Panc1 (cell line): ENCODE measurements at places on chromosomes 6 and 20. TPM values are rescaled to one million over a fixed set of nuclear protein-coding genes. Genes with fewer than 3 reads are reported as not detected.
A peak's percentile ranks its signal among the peaks of the same experiment; 100 is the strongest.

DNA sequence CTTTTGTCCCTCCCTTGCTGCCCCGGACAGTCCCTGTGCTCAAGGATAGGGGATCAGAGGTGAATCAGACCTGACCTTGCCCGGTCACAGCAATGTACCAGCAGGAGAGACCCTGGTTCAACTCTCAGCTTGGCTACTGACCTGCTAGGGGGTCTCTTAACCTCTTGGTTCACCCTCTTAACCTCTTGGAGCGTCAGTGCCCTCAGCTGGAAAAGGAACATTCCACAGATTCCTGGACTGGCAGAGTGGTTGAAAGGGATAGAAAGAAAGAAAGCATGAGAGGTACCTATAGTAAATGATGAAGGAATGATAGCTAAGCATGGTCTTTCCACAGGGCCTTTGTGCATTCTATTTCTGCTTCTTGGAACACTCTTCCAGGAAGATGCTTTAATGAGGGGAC is 25.2 kb downstream of the SNAI1 start:
- no peak overlapping the region for H3K4me3 ChIP-seq
- H3K27me3 ChIP-seq = no peaks in the 10 kb centered on the region
- DNase-seq = no peak
- H3K27ac ChIP-seq = no peak overlapping the region
- H3K36me3 ChIP-seq = no peaks in the 10 kb centered on the region

The RPS6KA2 gene
- 4.1 TPM for total RNA-seq

DNA sequence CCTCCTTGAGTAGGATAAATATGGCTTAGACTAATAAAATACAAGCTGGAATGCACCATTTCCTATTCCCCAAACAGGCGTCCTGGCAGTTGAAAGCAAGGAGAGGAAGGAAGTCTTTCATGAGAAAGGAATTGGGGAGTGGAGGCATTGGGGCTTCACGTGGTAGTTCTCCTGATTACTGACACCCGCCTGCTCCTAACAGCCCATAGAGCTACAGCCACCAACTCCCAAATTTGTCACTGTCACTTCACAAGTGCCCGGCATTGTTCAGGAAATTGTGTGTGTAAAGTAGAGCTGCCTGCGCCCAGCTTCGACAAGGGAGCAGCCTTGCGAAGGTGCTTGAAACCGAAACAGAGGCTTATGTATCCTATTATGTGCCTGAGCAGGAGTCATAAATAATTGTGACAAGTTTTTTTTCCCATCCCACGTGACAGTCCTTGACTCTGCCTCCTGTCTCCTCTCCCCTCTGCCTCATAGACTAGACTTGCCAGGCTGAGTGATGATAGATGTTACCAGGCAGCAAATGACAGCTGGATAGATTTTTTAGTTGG is 301.7 kb upstream of the ZFP64 start:
- no peaks in the 10 kb centered on the region for H3K27me3 ChIP-seq
- DNase-seq = no peak
- H3K27ac ChIP-seq = no peak overlapping the region
- H3K36me3 ChIP-seq = no peaks in the 10 kb centered on the region
- no peak overlapping the region for H3K4me3 ChIP-seq

GRCh38 chr20:5751856-5752255 is 1.7 kb downstream of the SHLD1 start:
- H3K4me1 ChIP-seq = no peaks in the 10 kb centered on the region
- no peak overlapping the region for H3K27ac ChIP-seq
- no peak overlapping the region for H3K4me3 ChIP-seq
- no peaks in the 10 kb centered on the region for H3K36me3 ChIP-seq
- H3K27me3 ChIP-seq = no peaks in the 10 kb centered on the region

The DUSP15 gene
- 23.6 TPM for total RNA-seq

The REM1 gene
- not detected for total RNA-seq

The TREML1 gene
- total RNA-seq = not detected

The CST3 gene
- 158 TPM for total RNA-seq

The C20orf202 gene
- not detected for total RNA-seq

- no peaks in the 10 kb centered on the region for H3K27me3 ChIP-seq
- no peaks in the 10 kb centered on the region for H3K4me1 ChIP-seq
- DNase-seq = no peak
- no peak overlapping the region for H3K4me3 ChIP-seq
- no peaks in the 10 kb centered on the region for H3K36me3 ChIP-seq
Measured at GRCh38 chr6:37309692-37310091, 44.1 kb upstream of the RNF8 start.

The NCOA7 gene
- 37.3 TPM for total RNA-seq

DNA sequence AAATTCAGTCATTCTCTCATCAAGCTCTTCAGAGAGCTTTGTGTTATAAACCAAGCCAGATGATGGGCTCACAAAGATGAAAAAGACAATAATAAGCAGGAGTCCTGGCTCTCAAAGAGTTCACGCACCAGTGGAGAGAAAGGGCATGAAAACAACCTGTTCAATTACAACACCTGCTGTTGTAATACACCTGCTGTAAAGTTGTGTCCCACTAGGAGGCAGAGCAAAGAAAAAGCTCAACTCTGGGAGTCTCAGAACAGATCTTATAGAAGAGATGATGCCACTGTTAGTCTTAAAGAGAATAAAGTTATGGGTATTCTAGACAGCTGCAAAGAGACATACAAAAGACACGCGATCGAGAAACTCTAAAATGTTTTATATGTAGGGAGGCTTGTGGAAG is 100.6 kb downstream of the DCDC2 start:
- H3K27ac ChIP-seq = no peak overlapping the region
- no peaks in the 10 kb centered on the region for H3K4me1 ChIP-seq
- no peaks in the 10 kb centered on the region for H3K36me3 ChIP-seq
- peaks cover 4% of the 10 kb centered on the region; the same call in 1 of the 2 replicates for H3K27me3 ChIP-seq

- DNase-seq = no peak
- H3K4me1 ChIP-seq = peaks cover 15% of the 10 kb centered on the region
- no peak overlapping the region for H3K27ac ChIP-seq
Measured at GRCh38 chr20:54172532-54172855, 1.3 kb downstream of the CYP24A1 start.

The WFDC13 gene
- total RNA-seq = not detected

DNA sequence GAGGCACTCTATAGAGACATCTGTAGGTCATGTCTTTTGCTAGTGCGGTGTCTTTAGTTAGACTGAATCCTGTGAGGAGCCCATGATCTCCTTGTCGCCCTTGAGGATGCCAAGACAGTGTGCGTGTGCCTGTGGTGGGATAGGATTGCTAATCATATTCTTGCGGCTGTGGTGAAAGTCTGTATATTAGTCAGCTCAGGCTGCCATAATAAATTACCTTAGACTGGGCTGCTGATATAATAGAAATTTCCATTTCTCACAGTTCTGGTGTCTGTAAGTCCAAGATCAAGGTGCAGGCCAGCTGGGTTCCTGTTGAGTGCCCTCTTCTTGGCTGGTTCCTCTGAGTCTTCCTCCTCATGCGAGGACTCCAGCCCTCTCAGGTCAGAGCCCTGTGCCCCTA is 141.2 kb downstream of the JARID2 start:
- H3K4me3 ChIP-seq = no peak overlapping the region
- no peak overlapping the region for H3K27ac ChIP-seq
- no peak for DNase-seq
- no peaks in the 10 kb centered on the region for H3K4me1 ChIP-seq
- no peaks in the 10 kb centered on the region for H3K36me3 ChIP-seq

The NRSN1 gene
- total RNA-seq = not detected

The RARS2 gene
- total RNA-seq = 38.3 TPM

GRCh38 chr6:39294133-39294532 is 20.1 kb downstream of the KCNK17 start:
- no peak for DNase-seq
- no peak overlapping the region for H3K4me3 ChIP-seq
- H3K27ac ChIP-seq = no peak overlapping the region
- no peaks in the 10 kb centered on the region for H3K36me3 ChIP-seq
- no peaks in the 10 kb centered on the region; the same call in 1 of the 2 replicates for H3K27me3 ChIP-seq
- no peaks in the 10 kb centered on the region for H3K4me1 ChIP-seq

The TSPYL1 gene
- 103 TPM for total RNA-seq

DNA sequence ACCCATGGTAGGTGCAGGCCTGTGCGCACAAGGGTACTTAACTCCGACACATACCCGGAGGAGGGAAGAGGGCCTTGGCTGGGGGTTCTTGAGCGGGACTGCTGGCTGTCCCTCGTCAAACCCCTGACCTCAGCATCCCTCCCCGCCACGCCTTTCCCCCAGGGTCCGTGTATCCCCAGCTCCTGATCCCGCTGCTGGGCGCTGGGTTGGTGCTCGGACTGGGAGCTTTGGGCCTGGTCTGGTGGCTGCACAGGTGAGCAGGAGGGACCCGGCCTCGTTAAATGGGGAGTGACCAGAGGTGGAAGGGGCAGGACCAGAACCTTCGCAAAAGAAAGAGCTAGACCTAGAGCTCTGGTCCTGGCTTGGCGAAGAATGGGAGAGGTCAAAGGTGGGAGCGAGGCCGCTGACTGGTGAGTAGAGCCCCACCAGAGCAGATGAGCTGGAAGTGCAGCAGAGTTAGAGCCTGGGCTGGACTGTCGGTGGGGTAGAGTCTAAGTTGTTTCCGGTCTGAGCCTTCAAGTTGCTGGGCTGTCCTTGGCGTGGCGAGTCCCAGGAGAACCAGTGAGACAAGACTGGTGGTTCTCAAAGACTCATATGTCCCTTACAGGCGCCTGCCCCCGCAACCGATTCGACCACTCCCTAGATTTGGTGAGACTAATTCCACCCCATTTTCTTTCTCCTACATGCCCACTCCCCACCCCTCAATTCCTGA is 963 bp downstream of the MPIG6B start:
- H3K4me3 ChIP-seq = no peak overlapping the region
- DNase-seq = no peak
- H3K27me3 ChIP-seq = no peaks in the 10 kb centered on the region

The FAM162B gene
- total RNA-seq = not detected

The PROCR gene
- total RNA-seq = 38.0 TPM

DNA sequence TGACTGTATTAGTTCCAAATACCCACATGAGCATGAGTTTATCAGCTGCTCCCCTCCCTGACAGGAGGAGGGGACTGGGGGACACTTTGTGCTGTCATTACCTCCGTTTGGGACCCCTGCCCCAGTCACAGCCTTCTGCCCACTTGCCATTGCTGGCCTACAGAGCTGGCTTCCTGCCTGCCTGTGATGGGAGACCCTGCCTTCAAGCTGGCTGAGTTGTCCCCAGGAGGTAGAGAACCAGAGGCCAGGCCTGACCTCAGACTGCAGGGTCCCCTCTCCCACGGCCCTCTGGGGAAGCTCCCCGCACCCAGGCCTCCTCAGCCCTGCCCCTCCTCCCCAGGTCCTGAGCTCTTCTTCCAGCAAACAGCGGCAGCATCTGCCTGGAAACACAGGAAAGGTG is 105.5 kb downstream of the JPH2 start:
- H3K36me3 ChIP-seq = no peaks in the 10 kb centered on the region
- no peak overlapping the region for H3K4me3 ChIP-seq
- no peak overlapping the region for H3K27ac ChIP-seq
- no peaks in the 10 kb centered on the region for H3K27me3 ChIP-seq
- no peak for DNase-seq

- H3K27me3 ChIP-seq = no peaks in the 10 kb centered on the region
- H3K36me3 ChIP-seq = no peaks in the 10 kb centered on the region
- peaks cover 2% of the 10 kb centered on the region; the same call in 1 of the 2 replicates for H3K4me1 ChIP-seq
- H3K4me3 ChIP-seq = no peak overlapping the region
- no peak overlapping the region for H3K27ac ChIP-seq
- no peak for DNase-seq
Measured at GRCh38 chr6:33993653-33994471, 152.0 kb downstream of the GRM4 start.

GRCh38 chr6:166942393-166943168 is 13.8 kb downstream of the RNASET2 start:
- no peaks in the 10 kb centered on the region for H3K36me3 ChIP-seq
- H3K4me1 ChIP-seq = no peaks in the 10 kb centered on the region
- H3K4me3 ChIP-seq = no peak overlapping the region
- no peak for DNase-seq

GRCh38 chr20:17794400-17794799 is 94.6 kb downstream of the BANF2 start:
- no peak overlapping the region for H3K4me3 ChIP-seq
- DNase-seq = no peak
- no peak overlapping the region for H3K27ac ChIP-seq

DNA sequence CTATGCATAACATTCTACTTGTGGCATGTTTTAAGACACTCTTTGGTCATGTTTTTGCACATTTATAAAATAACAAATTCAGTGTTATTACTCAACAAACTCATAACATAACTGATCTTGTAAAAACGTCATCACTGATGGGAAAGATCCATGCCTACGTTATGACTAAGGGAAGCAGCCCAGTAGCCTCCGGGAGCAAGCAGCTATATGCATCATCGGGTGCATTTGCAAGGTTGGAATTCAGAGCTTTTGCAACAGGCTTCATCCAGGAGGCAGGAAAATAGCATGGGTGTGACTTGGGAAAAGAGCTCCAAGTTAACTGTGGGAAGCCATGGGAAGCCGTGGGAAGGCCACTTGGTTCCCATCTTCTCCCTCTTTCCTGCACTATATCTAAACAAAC is 271.6 kb upstream of the SGK1 start:
- DNase-seq = peak; percentile 73
- no peaks in the 10 kb centered on the region for H3K36me3 ChIP-seq
- H3K27ac ChIP-seq = no peak overlapping the region
- no peak overlapping the region for H3K4me3 ChIP-seq

GRCh38 chr6:163643866-163644265 is 229.3 kb downstream of the QKI start:
- no peaks in the 10 kb centered on the region; the same call in 1 of the 2 replicates for H3K27me3 ChIP-seq
- no peak overlapping the region for H3K4me3 ChIP-seq

- peaks cover 8% of the 10 kb centered on the region for H3K4me1 ChIP-seq
- H3K27ac ChIP-seq = peak overlapping the region; percentile 62
- no peaks in the 10 kb centered on the region for H3K27me3 ChIP-seq
Measured at GRCh38 chr20:50415516-50416268, 94.5 kb upstream of the PTPN1 start.

The RBM24 gene
- total RNA-seq = 23.0 TPM

DNA sequence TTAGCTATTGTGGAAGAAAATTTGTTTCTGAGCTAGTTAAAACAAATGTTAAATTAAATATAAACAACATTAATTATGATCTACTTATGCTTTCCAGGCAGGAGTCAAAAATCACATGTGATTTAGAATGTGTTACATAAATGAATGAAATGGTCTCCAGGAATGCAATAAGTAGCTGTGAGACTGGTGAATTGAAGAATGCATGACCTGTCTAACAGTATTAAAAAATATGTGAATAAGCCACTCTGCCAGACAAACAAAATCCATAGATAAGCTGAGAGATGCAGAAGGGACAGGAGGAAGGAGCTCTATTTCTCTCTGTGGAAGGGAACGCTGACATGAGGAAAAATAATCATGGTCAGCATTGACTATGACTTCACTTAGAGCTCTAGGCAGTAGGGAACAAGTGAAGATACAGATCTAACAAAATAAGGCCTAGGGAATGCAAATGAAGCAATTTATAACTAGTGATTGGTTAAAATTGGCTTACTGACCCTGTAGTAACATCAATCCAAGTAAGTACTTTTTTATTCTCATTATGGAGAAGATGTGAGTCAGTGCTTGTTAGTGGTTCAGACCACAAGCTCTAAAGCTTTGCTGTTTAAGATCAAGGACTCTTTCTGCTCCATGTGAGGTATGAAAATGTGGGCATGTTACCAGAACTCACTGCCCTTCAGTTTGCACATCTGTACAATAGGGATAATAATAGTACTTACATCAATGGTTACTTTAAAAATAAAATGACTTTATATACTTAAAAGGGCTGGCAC is 432.6 kb downstream of the MMUT start:
- no peak overlapping the region for H3K27ac ChIP-seq
- no peaks in the 10 kb centered on the region for H3K4me1 ChIP-seq
- no peak overlapping the region for H3K4me3 ChIP-seq
- no peaks in the 10 kb centered on the region for H3K36me3 ChIP-seq
- H3K27me3 ChIP-seq = no peaks in the 10 kb centered on the region

- H3K27me3 ChIP-seq = no peaks in the 10 kb centered on the region
- H3K36me3 ChIP-seq = no peaks in the 10 kb centered on the region
- no peak overlapping the region for H3K4me3 ChIP-seq
- no peak overlapping the region for H3K27ac ChIP-seq
Measured at GRCh38 chr6:112821476-112821875, 474.3 kb downstream of the RFPL4B start.
